Stimulated activated CD4-positive, alpha-beta T cell treated with anti-CD3 and anti-CD28 coated beads, Interleukin-15, amount 100 ng/mL, for 24 hours (primary cell): ENCODE measurements at places on chromosomes 13 and 19.
A peak's percentile ranks its signal among the peaks of the same experiment; 100 is the strongest.

DNA sequence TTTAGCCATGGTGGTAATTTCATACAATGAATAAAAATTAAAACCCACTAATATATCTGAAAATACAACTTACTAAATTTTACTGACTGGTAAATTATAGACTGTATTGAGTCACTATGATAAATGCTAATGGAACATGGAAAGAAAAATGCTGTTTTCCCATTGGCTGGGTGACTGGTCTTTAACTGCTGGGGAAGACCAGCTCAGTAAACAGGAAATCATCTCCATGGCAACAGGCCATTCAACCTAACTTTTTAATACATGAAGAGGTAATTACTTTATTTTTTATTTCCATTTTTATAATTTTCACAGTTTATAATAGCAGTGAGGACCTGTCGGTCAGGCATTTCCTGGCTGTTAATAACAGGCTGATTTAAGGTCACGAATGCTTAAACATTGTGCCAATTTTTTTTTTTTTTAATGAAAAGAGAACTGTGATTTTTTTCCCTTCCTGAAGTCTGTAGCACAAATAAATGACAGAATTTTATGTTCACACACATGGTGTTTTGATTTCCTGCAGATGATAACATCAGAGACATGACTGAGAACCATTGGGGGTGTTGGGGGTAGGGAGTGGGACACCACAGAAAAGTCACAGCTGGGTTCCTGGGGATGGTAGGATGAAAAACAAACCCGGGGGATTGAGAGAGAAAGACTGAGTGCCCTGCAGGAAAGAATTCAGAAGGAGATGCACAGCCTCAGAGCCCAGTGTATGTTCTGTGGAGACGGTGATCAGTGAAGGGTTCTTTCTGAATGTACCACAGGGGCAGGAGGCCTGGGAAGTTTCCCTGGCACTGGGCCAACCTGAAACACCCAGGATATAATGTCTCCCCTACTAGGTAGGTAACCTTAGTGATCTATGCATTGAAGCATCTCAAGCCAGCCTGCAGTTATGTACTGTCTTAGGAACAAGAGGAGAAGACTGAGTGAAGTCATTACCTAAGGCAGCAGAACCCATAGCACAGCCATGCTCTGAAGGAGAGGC is 297.1 kb downstream of the COG6 start:
- no peak for DNase-seq

DNA sequence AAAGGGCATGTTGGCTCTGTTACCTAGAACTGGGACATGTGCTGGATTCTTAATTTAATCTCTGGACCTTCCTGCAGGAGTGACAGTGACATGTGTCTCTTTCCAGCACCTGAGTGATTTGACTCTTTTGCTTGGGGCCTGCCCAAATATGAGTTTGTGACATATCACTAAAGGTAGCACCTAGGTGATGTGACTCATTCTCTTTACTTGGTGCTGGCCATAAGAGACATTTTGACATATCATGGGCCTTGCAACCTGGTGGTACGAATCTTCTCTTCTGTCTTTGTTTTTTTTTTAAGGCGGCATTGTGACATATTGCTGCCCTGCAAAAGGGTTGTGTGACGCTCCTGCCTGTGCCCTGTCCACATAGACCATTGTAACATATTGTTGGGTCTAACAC is 65.9 kb upstream of the ZNF43 start:
- no peak for DNase-seq

DNA sequence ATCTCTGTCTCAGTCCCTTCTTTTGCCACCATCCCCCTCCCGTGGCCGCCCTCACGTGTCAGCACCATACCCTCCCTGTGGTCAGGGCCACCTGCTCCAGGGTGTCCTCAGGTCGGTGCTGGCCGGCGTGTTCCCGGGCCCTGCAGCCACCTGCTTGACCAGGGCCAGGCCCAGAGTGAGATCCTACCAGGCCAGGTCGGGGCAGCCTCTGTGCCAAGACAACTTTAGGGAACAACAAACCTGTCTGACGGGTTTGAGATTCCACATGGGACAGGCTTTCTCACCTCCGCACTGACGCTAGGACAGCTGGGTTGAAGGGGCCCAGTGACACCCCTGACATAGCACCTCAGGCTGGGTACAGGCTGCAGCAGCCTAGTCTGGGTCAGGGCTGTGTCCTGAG is 7.5 kb upstream of the SBNO2 start:
- DNase-seq = no peak

DNA sequence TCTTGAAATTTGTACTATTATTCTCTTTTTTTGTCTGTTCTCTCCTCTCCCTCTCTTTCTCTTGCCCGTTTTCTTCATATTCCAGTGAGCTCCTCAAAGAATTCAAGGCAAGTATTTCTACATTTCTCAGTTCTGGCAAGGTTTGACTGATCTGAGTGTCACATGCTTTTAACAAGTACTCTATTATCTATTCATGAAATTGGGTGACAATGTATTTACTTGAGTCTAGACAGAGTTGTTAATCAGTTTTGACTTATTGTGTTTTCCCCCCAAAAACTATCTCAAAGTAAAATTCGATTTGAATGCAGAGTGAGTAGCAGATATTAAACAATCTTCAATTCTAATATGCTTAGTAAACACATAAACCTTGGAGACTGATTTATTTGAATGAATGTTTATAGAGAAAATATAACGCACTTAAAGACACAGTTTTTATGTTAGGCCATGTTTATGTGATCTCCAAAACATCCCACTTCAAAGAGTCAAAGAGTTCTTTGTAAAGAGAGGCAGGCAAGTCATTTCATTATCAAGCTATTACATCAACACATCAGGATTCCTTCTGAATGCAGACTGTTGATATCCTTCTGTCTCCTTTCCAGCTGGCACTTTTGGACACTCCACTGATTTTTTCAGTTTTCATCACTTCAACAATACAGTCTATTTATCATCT is 166.6 kb downstream of the SLITRK6 start:
- DNase-seq = no peak

GRCh38 chr13:35356572-35356971 is 119.9 kb downstream of the MAB21L1 start:
- no peak for DNase-seq

GRCh38 chr13:110228936-110229904 is 77.7 kb downstream of the COL4A1 start:
- DNase-seq = no peak

GRCh38 chr13:42649831-42650230 is 75.9 kb downstream of the TNFSF11 start:
- no peak for DNase-seq

- DNase-seq = no peak
Measured at GRCh38 chr13:102620516-102620915, 23.7 kb downstream of the TPP2 start.

- DNase-seq = no peak
Measured at GRCh38 chr19:45473367-45473681, 5.5 kb downstream of the FOSB start.

DNA sequence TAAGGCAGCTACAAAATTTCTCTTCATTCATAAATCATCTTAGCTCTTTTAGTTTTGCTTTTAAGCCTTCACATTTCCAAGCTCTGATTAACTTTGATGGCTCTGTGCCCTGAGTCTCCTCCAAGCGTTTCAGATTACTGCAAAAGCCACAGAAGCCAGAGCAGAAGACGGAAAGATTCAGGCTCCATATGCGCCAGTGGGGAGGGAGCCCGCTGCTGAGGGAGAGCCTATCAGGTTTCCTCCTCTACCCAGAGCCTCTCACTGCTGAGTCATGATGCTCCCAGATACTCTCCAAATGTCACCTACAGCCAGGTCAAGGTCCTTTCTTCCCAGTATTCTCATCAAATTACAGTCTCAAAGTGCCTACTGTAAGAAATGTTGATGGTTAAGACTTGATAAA is 193.6 kb downstream of the RAP2A start:
- DNase-seq = no peak

- no peak for DNase-seq
Measured at GRCh38 chr19:4596033-4596904, 36.8 kb upstream of the SEMA6B start.

DNA sequence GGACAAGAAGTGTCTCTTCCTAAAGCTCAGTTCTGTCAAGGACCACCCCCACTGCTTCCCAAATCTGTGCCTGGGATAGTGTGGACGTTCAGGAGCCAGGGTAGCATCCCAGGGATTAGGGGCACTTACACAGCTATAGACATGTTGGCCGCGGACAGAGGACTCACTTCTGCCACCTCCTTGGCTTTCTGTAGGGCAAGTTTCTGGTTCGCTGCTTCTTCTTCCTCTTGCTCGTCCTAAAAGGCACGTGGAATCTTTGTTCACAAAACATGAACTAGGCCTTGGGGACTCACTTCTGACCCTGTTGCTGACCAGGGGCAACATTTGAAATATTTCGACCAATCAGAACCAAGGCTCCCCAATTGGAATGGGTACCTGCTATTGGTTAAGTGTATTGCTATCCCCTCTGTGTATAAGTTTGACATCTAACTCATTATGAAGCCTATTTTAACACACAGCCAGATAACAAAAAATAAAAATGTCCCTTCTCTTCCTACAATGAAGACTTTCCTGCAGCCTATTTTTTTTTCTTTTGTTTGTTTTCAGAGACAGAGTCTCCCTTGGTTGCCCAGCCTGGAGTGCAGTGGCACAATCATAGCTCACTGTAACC is 150.3 kb downstream of the IER2 start:
- DNase-seq = no peak

DNA sequence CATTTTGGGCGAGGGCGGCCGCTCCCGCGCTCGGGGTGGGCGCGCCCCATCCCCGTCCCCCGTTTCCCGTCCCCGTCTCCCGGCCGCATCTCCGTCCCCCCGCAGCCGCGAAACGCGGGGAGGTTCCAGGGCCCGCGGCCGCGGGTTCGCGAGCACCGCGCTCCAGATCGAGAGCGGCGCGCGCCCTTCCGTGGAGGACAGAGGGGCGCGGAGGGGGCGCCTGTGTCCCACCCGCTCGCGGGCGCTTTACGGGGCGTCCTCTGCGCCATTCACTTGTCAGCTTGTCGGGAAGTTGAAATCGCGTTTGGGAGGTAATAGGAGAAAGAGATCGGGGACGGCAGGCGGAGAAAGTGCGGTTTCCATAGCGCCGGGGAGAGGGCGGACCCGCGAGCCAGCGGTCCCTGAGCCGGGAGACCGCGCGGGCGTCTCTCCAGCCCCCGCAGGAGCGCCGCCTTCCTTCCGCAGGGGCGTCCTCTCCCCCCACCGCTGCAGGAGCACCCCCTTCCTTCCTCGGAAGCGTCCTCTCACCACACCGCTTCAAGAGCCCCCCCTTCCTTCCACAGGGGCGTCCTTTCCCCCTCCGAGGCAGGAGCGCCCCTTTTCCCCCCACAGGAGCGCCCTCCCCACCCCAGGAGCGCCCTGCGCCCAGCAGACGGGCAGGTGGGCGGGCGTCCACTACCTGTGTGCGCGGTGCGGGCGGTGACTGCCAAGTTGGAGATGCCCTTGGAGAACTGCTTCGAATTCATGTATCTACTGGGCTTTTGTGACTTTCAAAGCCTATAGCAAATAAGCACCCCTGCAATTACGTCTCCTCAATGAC is 962 bp upstream of the IRS2 start:
- peak; percentile 45 for DNase-seq

DNA sequence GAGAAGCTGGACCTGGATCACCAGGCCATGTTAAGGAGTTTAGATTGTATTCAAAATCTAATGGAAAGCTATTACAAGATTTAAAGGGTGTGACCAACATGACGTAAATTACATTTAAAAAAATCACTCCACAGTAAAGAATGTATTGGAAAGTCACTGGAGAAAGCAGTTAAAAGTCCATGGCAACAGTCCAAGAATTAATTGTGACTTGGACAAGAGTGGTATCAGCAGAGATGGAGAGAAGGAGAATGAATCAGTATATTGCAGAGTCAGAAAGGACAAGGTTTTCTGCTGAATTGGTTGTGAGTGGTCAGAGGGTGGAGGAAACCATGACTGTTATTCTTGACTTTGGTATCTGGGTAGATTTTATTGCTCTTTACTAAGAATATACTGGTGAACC is 535.1 kb upstream of the SLITRK1 start:
- DNase-seq = no peak

- no peak for DNase-seq
Measured at GRCh38 chr13:113917594-113918371, 53.9 kb upstream of the GAS6 start.

DNA sequence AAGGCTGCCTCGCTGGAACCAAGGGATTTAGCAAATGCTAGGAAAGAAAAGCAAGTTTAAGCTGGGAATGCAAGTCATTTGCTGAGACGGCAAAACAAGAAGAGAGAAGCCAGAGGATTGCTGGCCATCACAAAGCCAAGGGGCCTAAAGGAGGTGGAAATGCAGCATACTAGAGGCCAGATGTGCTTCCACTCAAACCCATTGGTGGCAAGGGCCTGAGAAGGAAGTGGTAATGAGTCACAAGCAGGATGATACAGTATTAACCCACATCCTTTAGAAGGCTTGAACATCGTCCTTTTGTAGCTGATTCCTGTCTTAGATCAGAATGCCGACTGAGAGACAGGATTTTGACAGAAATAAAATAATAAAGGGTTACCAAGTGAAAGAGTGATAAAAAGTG is 68.2 kb downstream of the ITGBL1 start:
- DNase-seq = peak; percentile 17

- DNase-seq = no peak
Measured at GRCh38 chr19:17641846-17642245, 46.3 kb downstream of the UNC13A start.

GRCh38 chr13:33512880-33513554 is 227.5 kb upstream of the STARD13 start:
- no peak for DNase-seq

DNA sequence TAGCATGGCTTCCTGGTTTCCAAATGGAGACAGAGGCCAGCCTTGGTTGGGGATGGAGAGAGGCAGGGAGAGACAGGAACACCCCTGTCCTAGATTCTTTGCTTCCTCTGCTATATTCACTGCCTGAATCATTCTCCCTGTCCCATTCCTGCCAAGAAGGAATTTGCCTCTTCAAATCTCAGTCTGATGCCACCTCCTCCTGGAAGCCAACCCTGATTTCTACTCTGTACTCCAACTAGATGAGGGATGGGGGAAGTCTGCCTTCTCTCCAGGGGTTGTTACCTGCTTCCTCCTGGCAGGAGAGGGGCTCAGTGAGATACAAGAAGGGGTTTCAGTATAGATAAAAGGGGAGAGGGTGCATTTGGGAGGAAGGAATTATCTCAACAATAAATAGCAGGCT is 1.3 kb upstream of the ACTL9 start:
- no peak for DNase-seq

DNA sequence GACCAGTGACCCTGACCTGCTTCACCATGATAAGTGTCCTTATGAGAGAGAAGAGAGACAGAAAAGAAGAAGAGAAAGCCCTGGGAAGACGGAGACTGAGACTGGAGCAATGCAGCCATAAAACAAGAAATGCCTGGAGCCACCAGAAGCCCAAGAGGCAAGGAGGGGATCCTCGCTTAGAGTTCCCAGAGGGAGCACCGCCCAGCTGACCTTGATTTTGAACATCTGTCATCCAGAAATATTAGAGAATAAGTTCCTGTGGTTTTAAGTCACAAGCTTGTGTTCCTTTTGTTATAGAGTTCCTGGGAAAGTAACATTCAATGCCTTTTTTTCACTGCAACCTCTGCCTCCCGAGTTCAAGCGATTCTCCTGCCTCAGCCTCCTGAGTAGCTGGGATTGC is 20.2 kb downstream of the CERS1 start:
- DNase-seq = no peak

GRCh38 chr13:18944501-18945068 is 237.0 kb downstream of the TUBA3C start:
- no peak for DNase-seq
